Right renal cortex interstitium (tissue), 3 donors: ENCODE measurements at places on chromosomes 16 and 17. TPM values are rescaled to one million over a fixed set of nuclear protein-coding genes. Genes with fewer than 3 reads are reported as not detected.

Gene SOX9
- polyA plus RNA-seq, result 18.9 TPM

Gene HBA1
- polyA plus RNA-seq, result 589 TPM

Gene NACA2
- polyA plus RNA-seq, result 2.9 TPM

Gene CMTR2
- 46.0 TPM for polyA plus RNA-seq

Gene MT1M
- polyA plus RNA-seq, result not detected

Gene VAC14
- polyA plus RNA-seq, result 38.2 TPM
